SJCRH30 (cell line): ENCODE measurements at places on chromosomes 3 and 15. TPM values are rescaled to one million over a fixed set of nuclear protein-coding genes. Genes with fewer than 3 reads are reported as not detected.
A peak's percentile ranks its signal among the peaks of the same experiment; 100 is the strongest.

- no peak for DNase-seq
Observed at GRCh38 chr3:63740116-63740515, 79.0 kb upstream of the C3orf49 start.

DET1 gene
- total RNA-seq: 7.7 and 8.2 TPM in 2 replicates

TMEM266 gene
- total RNA-seq: 0.05 and 0.10 TPM in 2 replicates

GRCh38 chr15:80739919-80740318, 39.3 kb upstream of the CEMIP start:
- peak; percentile 34 for DNase-seq

DNA sequence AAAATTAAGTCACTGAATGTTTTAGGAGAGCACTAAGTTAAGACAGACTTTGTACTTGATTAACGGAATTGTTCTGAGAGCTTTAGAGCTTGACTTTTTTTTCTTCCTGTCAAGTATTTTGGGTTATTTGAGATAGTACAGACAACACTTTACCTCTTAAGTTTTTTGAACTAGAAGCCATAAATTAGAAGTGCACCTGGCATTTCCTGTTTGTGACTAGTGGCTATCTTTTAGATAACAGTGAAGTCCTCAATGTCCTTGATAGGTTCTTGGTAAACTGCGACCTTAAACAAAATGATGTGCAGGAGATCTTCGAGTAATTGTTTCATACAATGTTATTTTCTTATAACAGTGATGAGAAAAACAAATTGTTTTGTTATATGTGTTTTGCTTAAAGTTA, 213.9 kb downstream of the TP63 start:
- no peak for DNase-seq

GRCh38 chr15:60660290-60661051, 181.5 kb upstream of the ICE2 start:
- DNase-seq: peak; percentile 69

FNDC3B gene
- 57.2 and 62.3 TPM in 2 replicates for total RNA-seq

- no peak for DNase-seq
Observed at GRCh38 chr3:134370611-134371531, 3.4 kb downstream of the AMOTL2 start.
